GM20000 (cell line): ENCODE measurements at places on chromosomes 5 and 9.
A peak's percentile ranks its signal among the peaks of the same experiment; 100 is the strongest.

DNA sequence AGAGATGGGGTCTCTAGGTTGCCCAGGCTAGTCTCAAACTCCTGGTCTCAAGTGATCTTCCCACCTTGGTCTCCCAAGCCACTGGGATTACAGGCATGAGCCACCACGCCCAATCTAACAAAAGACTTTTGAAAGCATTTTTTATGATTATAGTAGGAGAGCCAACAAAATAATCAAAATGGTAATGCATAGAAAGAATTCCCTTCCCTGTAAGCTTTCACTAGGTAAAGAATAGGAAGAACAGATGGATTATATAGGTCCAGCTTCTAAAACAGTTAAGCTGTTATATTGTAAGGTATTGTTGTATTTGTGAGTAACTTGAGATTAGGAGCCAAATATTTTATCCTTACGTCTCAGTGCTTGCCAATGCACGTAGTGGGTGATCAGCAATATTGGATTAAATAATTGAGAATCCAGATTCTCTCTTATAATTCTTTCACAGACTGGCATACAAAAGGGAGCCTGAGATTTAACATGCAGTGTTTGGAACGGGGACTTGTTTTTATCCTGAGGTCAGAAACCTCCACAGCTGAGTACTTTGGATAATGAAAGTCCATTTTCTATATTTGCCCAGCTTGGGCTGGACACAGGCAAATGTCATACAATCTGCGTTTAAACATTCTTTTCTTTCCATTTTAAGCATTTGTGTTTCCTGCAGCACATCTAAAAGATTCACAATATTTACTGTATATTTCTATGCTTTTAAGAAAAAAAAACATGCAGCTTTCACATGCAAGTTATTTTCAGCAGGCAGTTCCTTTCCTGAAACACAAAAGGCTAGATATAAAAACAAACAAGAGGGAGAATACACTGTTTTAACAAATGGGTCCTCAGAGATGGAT is 238.4 kb downstream of the ARRDC3 start:
- DNase-seq = no peak

DNA sequence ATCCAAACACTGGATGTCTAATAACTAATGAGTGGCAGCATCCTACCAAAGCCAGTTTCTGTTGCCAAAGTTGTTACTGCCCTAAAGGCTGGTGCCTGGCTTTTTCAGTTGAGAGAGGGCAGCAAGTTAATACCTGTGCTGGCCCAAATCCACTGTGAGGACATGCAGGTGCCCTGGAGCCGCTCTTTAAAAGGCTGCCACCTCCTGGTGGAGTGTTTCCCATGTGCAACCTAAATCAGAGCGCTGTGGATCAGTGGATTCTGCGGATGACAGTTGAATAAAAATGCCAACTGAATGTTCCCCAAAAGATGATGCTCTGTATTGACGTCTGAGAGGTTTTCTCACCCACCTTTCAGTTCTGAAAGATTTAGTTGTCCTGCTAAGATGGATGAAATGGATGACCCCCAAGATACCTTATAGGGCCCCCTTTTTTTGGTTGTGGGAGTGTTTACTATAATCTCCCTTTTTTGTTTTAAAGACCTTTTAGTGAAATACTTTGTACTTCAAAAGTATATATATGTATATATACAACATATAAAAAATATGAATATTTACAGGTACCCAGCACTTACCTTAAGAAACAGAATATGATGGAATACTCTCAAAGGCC is 146.4 kb downstream of the EGFLAM start:
- no peak for DNase-seq

- no peak for DNase-seq
Observed at GRCh38 chr5:129909225-129909624, 5.0 kb downstream of the CHSY3 start.

- peak; percentile 59 for DNase-seq
Observed at GRCh38 chr9:72271613-72272478, 93.2 kb downstream of the ZFAND5 start.

- no peak for DNase-seq
Observed at GRCh38 chr9:122382901-122383850, 12.4 kb downstream of the PTGS1 start.

GRCh38 chr9:2419347-2419746 is 202.2 kb upstream of the VLDLR start:
- no peak for DNase-seq

DNA sequence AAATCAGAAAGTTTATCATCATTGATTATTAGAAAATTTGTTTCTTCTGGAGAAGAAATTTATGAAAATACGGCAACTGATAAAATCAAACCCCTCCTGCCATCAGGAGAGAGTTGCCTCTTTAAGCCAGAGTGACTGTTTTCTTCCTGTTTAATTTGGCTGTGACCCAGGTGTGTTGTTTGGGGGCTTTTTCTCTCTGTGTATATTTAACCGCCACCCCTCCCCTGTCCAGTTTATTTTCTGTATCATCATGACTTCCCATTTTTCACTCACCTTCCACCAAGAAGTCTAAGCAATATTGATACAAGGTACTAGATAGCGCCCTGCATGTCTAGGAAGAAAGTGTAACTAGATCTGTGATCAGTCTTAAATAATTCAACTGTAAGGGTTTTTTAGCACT is 50.1 kb downstream of the FAM78A start:
- DNase-seq = no peak

DNA sequence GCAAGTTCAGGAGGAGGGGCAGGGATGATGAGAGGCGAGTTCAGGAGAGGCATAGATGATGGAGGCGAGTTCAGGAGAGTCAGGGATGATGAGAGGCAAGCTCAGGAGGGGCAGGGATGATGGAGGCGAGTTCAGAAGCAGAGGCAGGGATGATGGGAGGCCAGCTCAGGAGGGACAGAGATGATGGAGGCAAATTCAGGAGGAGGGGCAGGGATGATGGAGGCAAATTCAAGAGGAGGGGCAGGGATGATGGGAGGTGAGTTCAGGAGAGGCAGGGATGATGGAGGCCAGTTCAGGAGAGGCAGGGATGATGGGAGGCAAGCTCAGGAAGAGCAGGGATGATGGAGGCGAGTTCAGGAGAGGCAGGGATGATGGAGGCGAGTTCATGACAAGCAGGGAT is 17.8 kb upstream of the SPOCK1 start:
- DNase-seq = no peak

DNA sequence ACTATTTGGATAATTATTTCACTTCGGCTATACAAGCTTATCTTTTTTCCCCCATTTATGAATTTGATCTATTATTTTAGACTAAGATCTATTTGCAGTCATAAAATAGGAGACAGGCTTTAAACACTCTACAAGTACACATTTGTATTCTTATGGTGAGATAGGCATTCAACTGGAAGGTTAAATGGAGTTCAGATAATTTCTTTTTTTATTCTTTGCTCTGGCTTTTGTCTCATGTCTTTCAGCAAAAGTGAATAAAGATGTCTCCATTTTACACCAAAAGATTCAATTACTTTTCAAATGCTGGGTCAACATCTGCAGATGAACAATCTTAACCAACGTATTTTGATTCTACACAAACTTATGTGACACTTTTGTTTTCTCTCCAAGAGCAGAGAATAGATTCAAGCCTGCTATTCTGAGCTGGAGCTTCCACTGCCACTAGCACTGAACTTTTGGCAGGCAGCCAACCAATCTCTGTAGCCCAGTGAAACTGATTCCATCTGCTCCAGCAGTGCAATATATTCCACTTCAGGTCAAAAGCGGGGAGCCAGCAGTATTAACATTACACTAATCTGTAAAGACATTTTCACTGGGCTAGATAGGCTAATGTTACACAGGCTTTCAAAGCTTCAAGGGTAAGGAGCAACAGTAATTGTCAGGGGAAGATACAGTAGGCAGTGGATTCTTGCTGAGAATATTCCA is 452.0 kb upstream of the ZNF608 start:
- no peak for DNase-seq
